ENCODE measurements at places on chromosomes 3 and 15.

GRCh38 chr3:74054566-74054965 is 429.8 kb upstream of the PDZRN3 start:
- DNase-seq = no peak

DNA sequence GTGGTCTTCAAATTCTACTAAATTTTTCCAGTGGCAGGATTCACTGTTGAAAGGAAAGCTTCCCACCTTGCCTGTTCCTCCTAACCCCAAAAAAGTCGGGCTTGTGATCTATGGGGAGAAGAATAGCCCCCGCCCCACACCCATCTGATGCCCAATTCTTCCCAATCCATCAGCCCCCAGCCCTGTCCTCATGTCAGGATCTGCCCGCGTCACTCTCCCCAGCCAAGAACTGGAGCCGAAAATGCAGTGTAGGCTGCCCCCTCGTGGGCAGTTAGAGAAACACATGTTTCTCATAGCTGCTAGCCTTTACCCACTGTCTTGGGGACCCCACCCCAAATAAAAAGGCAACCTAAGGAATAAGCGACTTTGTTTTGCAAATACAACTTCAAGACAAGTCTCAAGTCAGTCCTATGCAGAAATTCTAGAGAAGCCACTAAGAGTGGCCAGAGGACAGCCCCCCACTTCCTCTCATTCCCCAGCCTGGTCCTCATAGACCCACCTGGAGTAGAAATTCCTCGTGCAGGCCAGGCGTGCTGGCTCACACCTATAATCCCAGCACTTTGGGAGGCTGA is 13.0 kb upstream of the CSK start:
- peak; percentile 54 for DNase-seq

GRCh38 chr3:57706462-57706861 is 13.6 kb upstream of the DENND6A start:
- no peak for DNase-seq

DNA sequence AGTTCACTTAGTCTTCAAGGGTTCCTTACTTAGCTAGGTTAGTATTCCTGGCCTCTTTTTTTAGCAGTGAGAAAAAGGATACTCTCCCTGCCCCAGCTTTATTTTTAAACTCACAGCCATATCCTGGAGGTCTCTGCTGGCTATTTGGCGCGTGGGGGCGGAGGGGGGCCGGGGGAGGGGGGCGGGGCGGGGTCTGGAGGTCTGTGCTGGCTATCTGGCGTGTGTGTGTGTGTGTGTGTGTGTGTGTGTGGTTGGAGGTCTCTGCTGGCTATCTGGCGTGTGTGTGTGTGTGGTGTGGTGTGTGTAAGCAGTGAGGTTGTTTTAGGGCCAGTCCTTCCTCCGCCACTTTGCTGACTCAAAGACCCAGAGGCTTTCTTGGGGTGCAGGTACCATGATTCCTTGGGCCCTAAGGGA is 579 bp upstream of the PLAAT1 start:
- no peak for DNase-seq

DNA sequence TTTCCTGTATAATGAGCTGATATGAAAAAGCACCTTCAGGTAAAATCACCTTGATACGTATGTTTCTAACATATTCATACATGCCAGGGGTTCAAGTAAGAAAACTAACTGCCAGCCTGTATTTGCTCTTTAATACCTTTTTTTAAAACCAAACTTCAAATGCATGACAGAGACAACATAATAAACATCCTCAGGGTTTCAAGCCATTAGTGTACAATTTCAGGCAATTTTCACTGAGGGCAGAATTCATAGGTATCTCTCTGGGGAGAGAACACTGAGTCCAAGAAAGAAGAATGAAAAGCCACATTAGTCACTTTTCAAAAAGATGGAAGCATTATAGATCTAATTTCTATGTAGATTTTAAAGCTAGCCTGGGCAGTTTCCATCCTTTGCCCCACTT is 26.9 kb downstream of the MINDY4B start:
- no peak for DNase-seq

GRCh38 chr3:163315786-163316185 is 1762.5 kb downstream of the SI start:
- DNase-seq = no peak

DNA sequence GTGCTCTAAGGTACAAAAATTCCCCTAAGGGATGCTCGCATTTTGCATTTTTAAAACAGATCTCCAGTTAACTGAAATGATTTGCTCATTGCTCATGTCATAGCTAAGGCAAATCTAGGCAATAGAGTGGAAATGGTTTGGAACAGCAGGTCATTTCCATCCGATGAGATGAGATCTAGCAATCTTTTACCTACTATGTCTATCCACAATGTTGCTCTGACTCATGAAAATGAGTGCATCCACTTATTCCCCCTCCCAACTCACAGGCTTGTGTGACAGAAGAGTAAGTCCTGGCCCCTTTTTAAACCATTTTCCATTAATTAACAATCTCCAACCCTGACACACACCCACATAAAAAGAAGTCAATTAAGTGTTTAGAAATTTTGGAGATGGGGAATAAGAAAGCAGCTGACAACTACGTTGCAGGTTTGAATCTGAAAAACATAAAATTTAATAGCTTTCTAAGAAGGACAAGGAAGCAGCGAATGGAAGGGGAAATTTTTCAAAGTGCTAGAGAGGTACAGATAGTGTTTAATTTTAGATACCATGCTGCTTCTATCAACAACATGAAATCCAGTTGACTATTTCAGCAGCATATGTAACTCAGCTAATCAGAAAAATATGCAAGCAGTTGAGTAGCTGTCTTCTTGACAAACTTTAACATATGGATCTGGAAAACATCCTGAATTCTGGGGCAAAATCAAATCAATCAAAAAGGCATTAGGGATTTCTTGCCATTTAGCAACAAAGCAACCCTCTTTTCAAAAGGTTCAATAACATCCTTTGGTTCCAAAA is 112.0 kb downstream of the TMCO5A start:
- DNase-seq = no peak

GRCh38 chr15:59662260-59662659 is 4.9 kb upstream of the GTF2A2 start:
- no peak for DNase-seq

- DNase-seq = peak; percentile 55
These were observed 28.5 kb upstream of the KCTD6 start for GRCh38 chr3:58463181-58463941.

GRCh38 chr3:128330214-128330842 is 136.4 kb downstream of the DNAJB8 start:
- DNase-seq = no peak

GRCh38 chr15:33742800-33743199 is 225.5 kb upstream of the CHRM5 start:
- no peak for DNase-seq

DNA sequence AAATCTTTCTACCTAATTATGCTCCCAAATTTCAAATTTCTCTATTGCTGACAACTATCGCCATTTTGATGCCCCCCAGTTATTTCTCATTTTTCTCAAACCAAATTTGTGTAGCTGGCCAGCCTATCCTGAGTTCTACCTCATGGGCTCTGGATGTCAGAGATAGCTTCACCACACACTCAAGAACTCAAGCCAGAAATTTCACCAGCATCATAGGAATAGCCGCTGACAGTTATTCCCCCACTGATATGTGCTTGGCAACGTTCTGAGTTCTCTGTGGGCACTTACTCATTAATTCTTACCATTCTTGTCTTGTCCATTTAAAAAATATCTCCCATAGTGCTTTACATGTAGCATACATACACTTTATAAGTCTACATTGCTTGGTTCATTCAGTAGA is 264.7 kb downstream of the FHIT start:
- no peak for DNase-seq

- DNase-seq = no peak
These were observed 45.4 kb upstream of the RAF1 start for GRCh38 chr3:12709334-12709733.

DNA sequence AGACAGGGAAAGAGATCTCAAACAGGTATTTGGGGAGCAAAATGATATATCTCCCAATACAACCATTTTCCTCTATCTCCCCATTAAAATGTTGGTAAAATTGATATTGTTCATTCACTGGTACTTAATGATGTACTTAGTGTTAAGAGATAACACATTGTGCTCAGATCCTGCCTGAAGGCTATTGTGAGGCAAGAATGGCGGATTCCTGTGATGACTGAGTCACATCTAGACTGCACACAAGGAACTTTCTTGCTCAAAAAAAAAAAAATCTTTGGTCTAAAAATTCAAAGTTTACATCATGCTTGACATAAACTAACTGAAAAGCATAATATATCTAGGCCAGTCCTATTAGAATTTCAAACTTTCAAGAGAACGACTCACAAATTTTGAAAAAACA is 171.1 kb upstream of the TTC14 start:
- DNase-seq = no peak

DNA sequence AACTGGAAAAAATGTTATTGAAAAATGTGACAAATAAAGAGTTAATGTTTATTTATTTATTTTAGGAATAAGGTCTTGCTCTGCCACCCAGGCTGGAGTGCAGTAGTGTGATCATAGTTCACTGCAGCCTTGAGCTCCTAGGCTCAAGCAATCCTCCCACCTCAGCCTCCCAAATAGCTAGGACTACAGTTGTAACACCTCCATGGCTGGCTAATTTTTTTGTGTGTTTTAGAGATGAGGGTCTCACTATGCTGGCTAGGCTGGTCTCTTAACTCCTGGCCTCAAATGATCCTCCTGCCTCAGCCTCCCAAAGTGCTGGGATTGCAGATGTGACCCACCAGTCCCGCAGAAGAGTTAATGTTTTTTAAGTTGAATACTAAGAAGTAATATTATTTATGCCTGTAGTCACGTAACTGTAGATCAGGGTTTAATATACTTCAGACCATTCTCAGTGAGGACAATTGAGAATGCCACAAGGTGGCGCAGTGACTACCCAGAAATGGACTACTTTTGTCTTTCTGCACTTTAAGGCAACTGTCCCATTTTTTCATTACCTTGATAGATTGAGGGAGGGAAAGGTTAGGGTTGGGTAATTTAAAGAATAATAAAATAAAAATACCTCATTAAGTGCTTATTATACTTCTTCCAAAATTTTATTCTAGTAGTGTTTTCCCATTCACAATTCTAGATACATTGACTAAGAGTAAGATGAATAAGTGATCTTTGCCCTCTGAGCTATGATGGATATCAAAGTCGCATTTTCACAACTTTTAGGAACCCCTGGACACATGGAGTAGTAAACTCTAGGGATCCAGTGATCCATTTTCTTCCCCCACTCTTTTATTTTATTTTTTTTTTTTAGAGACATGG is 6.0 kb downstream of the MUC13 start:
- peak; percentile 10 for DNase-seq

- DNase-seq = no peak
These were observed 13.4 kb upstream of the LEKR1 start for GRCh38 chr3:156812521-156813335.

GRCh38 chr3:67468511-67468910 is 185.9 kb downstream of the SUCLG2 start:
- no peak for DNase-seq

DNA sequence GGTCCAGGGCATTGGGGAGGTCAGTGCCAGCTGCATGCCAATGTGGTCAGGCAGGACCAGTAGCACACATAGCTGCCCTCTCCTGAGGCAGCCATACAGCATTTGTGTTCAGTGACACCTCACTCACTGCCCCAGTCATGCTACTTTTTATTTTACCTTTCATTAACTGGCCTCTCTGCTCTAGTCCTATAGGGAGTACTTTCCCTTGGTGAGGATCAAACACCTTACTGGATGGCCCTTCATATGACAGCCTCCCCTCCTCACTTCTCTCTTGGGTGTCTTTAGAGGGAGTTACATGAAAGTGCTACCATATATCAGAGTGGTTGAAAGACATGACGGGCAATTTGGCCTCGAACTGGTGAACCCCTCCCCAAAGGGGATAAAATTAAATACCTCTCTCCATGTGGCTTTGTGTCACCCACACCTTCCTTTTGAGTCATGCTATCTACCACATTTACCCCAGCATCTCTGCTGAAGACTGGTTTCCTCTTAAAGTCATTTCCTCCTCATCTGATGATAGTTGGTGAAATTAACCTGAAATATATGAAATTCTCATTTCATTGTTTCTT is 17.6 kb downstream of the RLBP1 start:
- DNase-seq = no peak

DNA sequence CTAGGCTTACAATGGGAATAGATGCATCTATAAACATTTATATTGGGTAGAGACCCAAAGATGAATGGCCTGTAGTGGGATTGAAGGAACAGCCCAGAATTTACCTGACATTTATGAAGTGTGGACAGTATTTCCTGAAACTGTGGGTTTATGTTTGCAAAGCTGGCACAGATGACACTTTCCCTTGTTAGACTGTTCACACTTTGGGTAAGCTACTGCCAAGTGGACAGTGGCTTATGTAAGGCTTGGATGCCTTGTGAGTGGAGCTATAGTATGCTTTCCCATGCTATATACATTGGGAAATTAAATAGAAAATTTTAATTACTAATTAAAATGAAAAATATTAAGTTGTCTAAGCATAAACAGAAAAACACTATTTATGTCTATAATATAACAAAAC is 48.5 kb downstream of the STARD9 start:
- no peak for DNase-seq
